CD4-positive, alpha-beta memory T cell (primary cell): ENCODE measurements at places on chromosomes 16 and 17.

GRCh38 chr16:19119564-19119963 is 5.8 kb downstream of the ITPRIPL2 start:
- no peaks in the 10 kb centered on the region for H3K36me3 ChIP-seq
- no peak overlapping the region for H3K27ac ChIP-seq
- H3K4me3 ChIP-seq = peak overlapping the region; percentile 10

DNA sequence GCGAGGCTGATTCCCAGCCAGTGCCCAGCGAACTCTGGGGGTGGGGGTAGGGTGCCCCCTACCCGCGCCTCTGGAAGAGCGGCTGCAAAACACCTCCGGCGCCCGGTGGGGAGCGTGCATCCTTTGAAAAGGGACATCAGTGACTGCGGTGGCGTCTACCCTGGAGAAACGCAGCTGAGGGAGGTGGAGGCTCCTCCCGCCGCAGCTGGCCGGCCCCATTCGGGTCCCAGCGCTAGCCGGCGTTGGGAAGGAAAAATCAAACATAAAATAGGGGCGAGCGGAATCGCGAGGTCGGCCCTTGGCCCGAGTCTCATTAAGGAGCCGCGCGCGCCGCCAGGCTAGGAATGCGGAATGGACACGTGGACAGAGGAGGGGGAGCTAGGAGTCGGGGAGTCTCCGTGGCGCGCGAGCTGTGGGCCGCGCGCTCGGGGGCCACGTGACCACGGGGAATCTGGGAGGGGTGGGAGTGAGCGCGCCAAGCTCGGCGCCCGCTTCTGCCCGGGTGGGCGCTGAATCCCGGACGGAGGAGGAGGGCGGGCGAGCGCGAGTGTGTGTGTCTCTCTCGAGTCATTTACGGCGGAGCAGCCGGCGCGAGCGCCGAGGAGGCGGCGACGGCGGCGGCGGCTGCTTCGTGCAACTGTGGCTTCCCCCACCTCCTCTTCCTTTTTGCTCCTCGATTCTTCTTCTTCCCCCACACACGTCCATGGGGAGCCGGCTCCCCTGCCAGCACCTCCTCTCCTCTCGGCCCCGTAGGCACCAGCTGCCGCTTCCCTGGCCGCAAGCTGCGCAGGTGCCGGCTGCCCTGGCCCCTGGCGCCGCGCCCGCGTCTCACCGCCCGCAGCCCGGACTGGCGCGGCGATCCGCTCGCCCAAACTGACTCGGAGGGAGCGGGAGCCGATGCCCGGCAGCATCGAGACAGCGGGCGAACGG is at the start of gene TMEM132E:
TMEM132E (plus strand) TSS at position 566 of the 930 bp plus-strand sequence. CDS start 1,495 bp downstream, outside the sequence.
- DNase-seq = no peak
- no peaks in the 10 kb centered on the region for H3K36me3 ChIP-seq
- H3K27ac ChIP-seq = no peak within 1 kb of the TSS
- peaks cover 43% of the 10 kb centered on the region for H3K27me3 ChIP-seq
- peak within 1 kb of the TSS; percentile 1 for H3K4me3 ChIP-seq
- H3K4me1 ChIP-seq = peaks cover 11% of the 10 kb centered on the region

- H3K4me3 ChIP-seq = no peak within 1 kb of the TSS
Measured at GRCh38 chr16:75535901-75536300, at the start of gene CHST5. Gene CHST5 (minus strand): TSS chr16:75536108. CDS start chr16:75530384, 5,724 bp downstream.

GRCh38 chr16:19749571-19750080 is 31.6 kb downstream of the IQCK start:
- no peaks in the 10 kb centered on the region for H3K4me1 ChIP-seq
- H3K27ac ChIP-seq = no peak overlapping the region
- H3K27me3 ChIP-seq = no peaks in the 10 kb centered on the region
- H3K36me3 ChIP-seq = no peaks in the 10 kb centered on the region
- no peak for DNase-seq

- H3K4me3 ChIP-seq = peak overlapping the region; percentile 1
- peak overlapping the region; percentile 91 for H3K27ac ChIP-seq
- no peak for DNase-seq
- H3K27me3 ChIP-seq = no peaks in the 10 kb centered on the region
Measured at GRCh38 chr17:43367737-43368242, 31.0 kb upstream of the ARL4D start.

DNA sequence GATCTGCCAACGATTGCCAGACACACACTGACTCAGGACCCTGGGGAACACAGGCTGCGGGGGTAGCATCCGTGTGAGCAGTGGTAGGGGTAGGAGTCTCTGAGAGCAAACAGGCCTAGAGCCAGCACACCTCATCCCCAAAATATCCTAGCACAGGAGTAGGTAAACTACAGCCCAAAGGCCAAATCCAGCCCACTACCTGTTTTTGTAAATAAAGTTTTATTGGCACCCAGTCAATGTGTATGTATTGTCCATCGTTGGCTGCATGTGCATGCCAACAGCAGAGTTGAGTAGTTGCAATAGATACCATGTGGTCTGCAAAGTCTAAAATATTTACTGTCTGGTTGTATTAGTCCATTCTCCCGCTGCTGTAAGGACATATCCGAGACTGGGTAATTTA is 55.5 kb upstream of the GPRC5B start:
- no peaks in the 10 kb centered on the region for H3K4me1 ChIP-seq
- no peak overlapping the region for H3K4me3 ChIP-seq
- DNase-seq = no peak

- H3K27me3 ChIP-seq = no peaks in the 10 kb centered on the region
- DNase-seq = no peak
- peaks cover 51% of the 10 kb centered on the region for H3K4me1 ChIP-seq
- H3K36me3 ChIP-seq = peaks cover under 1% of the 10 kb centered on the region
- peak overlapping the region; percentile 100 for H3K27ac ChIP-seq
- peak overlapping the region; percentile 79 for H3K4me3 ChIP-seq
Measured at GRCh38 chr17:75783803-75784472, 668 bp upstream of the UNK start.

DNA sequence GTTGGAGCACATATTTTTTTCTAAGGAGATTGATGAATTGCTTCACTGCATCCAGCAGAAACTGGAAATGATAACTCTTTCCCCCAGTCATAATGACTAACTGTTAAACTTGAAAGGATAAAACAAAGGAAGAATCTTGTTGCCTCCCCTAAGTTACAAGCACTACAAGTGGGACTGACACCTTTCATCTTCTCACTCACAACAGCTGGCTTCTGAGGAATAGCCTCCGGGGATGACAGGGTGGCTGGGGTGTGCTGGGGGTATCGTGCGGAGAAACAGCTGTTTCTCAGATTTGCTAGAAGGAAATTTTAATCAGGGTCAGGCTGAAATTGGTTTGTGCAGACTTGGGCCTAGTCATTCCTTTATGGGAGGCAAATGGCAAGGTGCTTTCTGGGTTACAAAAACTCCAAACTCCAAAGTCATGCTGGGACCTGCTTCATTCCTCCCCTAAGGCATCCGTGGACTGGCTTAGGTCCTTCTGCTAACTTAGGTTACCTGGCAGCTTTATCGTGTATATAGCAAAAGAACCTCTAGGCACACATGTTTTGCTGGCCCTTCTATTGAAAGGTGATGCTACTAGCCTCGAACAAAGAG is 557.2 kb downstream of the TOX3 start:
- H3K27me3 ChIP-seq = no peaks in the 10 kb centered on the region
- H3K4me3 ChIP-seq = no peak overlapping the region
- no peak overlapping the region for H3K27ac ChIP-seq

DNA sequence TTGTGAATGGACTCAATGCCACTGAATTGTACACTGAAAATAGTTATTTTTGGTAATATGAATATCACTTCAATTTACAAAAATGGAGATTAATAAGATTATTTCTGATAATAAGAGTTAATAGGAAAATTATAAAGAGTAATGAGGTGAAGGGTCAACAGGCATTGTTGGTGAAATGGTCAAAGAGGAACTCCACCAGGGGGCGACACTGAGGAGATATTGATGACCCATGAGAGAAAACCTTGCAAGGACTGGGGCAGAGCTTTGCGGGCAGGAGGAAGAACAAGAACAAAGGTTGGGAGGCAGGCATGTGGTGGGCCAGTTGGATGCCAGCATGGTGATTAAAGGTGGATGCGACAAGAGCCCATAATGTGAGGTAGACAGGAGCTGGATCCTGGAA is 74.0 kb upstream of the XYLT1 start:
- H3K27me3 ChIP-seq = no peaks in the 10 kb centered on the region
- no peak overlapping the region for H3K4me3 ChIP-seq
- H3K27ac ChIP-seq = no peak overlapping the region
- H3K36me3 ChIP-seq = no peaks in the 10 kb centered on the region
- no peaks in the 10 kb centered on the region for H3K4me1 ChIP-seq

DNA sequence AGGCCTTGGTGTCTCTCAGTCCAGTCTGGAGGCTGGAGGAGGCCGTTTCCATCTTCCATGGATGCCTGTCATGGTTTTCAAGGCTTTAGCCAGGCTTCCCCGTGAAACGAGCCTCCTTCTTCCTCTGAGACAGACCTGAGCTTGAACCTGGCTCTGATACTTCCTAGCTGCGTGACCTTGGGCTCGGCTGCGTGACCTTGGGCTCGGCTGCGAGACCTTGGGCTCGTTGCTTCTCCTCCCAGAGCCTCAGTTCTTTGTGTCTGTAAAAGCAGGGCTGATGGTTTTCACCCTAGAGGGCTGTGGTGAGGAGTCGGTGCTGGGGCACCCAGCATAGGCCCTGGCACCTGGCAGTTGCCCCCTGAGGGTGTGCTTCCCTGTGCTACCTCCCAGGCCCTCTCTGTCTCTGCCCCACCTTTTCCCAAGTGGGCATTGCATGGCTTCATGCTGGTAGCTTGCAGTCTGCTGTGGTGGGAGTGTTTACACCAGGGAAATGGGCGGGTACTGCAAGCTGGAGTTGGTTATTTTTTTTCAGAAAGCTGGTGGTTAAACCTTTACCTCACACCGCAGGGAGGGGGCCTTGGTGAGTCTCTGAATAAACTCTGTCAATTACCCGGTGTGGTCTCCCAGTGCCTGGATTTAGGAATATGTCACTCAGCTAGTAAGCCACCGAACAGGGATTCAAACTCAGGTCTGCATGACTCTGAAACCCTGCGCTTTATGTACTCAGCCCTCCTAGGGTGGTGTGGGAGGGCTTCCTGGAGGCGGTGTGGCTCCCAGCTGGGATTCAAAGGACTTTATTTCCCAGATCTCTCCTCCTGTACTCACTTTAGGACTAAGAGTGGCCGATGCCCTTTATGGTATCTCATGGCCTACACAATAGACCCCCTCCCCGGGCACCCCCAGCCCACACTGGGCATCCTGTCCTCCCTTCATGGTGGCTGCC is 129.0 kb upstream of the CIBAR2 start:
- H3K4me3 ChIP-seq = no peak overlapping the region
- no peak for DNase-seq
- H3K27ac ChIP-seq = no peak overlapping the region
- H3K27me3 ChIP-seq = no peaks in the 10 kb centered on the region
- H3K36me3 ChIP-seq = no peaks in the 10 kb centered on the region
- H3K4me1 ChIP-seq = no peaks in the 10 kb centered on the region

DNA sequence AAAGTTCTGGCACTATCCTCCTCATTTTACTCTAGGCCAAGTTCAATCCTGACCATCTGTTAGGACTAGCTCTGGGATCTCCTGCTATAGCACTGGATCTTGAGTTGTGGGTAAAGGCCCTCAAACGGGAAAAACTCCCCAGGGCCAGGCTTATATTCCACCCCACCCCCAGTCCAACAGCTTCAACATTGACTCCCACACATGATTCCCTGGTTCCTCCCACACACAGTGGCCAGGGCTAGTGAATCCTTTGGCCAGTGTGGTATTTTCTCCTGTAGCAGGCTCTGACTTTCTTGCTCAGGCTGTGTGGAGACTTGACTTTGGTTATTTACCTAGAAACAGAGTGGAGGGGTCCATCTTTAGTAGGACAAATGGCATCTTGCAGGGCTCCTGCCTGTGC is 10.3 kb upstream of the AKAP10 start:
- DNase-seq = no peak
- H3K4me3 ChIP-seq = no peak overlapping the region
- peaks cover 1% of the 10 kb centered on the region for H3K4me1 ChIP-seq

DNA sequence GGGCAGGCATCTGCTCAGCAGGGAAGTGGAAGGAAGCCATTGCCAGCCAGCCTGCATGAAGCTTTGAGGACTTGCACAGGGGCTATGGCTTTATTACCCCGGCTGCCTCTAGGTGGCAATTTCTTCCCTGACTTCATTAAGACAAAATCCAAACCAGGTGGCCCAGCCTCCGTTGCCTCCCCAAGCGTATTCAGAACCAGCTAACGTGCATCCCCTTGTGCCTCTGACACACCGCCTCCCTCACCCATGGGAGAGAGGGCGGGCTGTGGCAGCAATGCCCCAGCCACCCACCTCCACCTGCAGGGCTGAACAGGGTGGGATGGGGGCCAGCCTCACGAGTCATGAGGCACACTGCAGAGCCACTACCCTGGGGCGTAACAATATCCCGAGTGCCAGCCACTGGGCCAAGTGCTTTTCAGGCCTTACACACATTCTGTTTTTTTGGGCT is 6.8 kb downstream of the KIFC3 start:
- H3K27ac ChIP-seq = no peak overlapping the region
- H3K36me3 ChIP-seq = no peaks in the 10 kb centered on the region
- DNase-seq = no peak
- H3K27me3 ChIP-seq = no peaks in the 10 kb centered on the region
- no peak overlapping the region for H3K4me3 ChIP-seq

DNA sequence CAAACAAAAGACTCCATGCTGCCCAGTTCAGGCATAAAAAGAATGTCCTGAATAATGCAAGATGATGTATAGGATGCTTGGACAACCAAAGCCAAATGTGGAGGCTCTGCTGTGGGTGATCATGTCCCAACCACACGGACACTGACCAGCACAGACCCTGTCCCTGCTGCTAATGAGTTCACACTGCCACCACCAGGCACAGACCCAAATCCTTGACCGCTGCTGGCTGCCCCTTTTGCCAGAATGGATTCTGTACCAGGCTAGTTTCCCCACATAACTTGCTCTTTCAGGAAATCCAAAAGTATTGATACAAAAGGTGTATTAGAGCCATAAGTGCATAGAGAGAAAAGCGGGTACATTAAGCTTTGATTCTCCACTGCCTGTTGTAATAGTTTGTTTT is 60.9 kb downstream of the XYLT1 start:
- H3K36me3 ChIP-seq = no peaks in the 10 kb centered on the region
- no peak overlapping the region for H3K27ac ChIP-seq
- no peak overlapping the region for H3K4me3 ChIP-seq
- H3K27me3 ChIP-seq = no peaks in the 10 kb centered on the region

- no peaks in the 10 kb centered on the region for H3K36me3 ChIP-seq
- H3K27ac ChIP-seq = peak overlapping the region; percentile 65
Measured at GRCh38 chr16:79601092-79601930, 774 bp upstream of the MAF start.

DNA sequence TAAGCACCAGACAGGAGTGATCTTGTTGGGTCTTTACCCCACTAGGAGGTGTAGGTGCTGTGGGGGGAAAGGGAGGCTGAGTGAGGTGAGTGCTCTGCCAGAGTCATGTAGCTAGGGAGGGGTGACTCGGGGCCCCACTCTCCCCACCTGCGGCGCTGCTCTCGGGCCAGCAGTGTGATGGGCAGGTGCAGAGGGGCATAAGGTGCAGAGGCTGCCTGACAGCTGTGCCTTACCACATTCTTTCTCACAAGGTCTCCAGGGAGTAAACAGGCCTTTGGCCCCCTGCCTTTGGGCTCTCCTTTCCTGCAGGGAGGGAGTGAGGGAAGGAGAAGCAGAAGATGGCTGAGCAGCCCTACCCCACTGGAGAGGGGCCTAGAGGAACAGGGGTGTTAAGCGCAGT is 4.5 kb upstream of the CNP start:
- no peak overlapping the region for H3K27ac ChIP-seq
- H3K36me3 ChIP-seq = no peaks in the 10 kb centered on the region
- peaks cover 12% of the 10 kb centered on the region for H3K4me1 ChIP-seq
